ENCODE measurements at places on chromosomes 1 and 21.

GRCh38 chr1:114153261-114154145 is at the start of gene SYT6:
Gene SYT6 (minus strand): TSS chr1:114153869. CDS start chr1:114153772, 97 bp downstream.
- no peak for DNase-seq

DNA sequence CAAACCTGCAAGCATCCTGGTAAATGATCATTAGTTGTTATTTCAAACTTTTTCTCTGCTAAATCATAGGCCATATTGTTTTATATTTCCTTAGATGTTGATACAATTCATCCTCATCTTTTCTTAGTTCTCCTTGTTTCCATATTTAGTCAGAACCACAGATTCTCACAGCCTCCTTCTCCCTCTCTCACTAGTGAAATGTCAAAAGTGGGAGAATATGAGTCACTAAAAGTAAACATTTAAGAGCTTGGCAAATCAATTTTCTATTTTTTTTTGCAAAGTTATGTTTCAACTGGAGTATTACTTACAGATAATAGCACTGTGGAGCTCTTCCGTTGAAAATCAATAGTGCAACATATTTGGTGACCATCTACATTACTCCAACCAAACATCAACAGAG is 308.8 kb downstream of the COL11A1 start:
- DNase-seq, result no peak

- no peak for DNase-seq
Measured at GRCh38 chr1:160581961-160582360, 2.7 kb upstream of the CD84 start.

DNA sequence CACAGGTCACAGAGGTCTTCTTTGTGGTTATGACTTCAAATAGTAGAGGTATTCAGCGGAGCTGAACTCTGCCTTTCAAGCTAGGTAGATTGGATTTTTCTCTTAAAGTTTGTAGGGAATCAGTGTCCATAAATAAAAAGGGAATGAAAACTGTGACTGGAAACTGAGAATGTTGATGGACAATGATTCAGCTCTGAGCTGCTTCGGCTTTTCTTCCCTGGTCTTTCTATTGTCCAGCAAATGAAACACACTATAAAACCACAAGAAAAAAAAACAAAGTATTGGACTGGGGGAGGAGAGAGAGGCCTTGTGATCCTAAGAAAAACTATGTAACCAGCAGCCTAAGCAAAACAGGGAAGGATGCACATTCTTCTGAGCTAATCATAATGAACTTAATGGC is 11.1 kb downstream of the TNNI3K start:
- DNase-seq, result no peak

GRCh38 chr1:18104546-18105100 is 3.0 kb upstream of the IGSF21 start:
- no peak for DNase-seq

GRCh38 chr1:42013881-42014470 is 95.3 kb upstream of the HIVEP3 start:
- DNase-seq, result no peak
